Cerebellum (tissue), 4 donors: ENCODE measurements at places on chromosomes 2 and 18. TPM values are rescaled to one million over a fixed set of nuclear protein-coding genes. Genes with fewer than 3 reads are reported as not detected.
A peak's percentile ranks its signal among the peaks of the same experiment; 100 is the strongest.

The CPLX4 gene
- 14.8 TPM for total RNA-seq

DNA sequence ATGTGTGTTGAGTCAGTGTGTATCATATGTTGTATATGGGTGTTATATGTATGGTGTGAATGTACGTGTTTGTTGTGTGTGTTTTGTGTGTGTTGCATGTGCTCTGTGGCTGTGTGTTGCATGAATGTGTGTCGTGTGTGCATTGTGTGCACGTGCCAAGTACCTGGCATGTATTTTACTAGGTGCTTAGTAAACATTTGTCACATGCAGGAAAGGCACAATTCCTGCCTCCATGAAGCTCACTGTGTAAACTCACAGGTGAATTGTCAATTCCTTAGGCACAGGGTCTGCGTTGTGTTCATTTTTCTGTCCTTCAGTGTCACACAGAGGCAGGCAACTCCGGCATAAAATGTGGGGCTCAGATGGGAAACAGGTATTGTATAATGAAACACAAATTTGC, 22.3 kb upstream of the IL1R1 start:
- no peak for DNase-seq

The GALNT5 gene
- 0.45 TPM for total RNA-seq

GRCh38 chr2:68536000-68536399, 68.6 kb downstream of the APLF start:
- no peak for DNase-seq

The ALPP gene
- total RNA-seq: not detected

DNA sequence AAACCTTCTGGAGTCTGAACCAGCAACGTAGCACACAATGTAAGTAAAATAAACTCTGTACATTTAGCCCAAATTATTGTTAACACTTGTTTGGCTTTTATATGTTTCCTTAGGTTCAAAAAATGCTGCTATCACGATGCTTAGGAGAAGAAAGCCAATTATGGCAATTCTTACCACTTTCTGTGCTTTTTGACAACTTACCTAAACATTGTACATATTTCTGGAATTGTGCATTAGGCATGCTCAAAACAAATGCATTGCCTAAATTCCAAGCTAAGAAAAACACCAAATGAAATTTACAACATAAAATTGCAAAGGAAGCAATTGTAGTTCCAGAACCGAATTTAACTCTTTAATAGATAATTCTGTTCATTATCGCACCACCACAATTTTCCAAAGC, 585.6 kb upstream of the DSEL start:
- DNase-seq: no peak

The CDH2 gene
- total RNA-seq: 134 TPM

- no peak for DNase-seq
Observed at GRCh38 chr18:7152440-7152839, 34.8 kb upstream of the LAMA1 start.

DNA sequence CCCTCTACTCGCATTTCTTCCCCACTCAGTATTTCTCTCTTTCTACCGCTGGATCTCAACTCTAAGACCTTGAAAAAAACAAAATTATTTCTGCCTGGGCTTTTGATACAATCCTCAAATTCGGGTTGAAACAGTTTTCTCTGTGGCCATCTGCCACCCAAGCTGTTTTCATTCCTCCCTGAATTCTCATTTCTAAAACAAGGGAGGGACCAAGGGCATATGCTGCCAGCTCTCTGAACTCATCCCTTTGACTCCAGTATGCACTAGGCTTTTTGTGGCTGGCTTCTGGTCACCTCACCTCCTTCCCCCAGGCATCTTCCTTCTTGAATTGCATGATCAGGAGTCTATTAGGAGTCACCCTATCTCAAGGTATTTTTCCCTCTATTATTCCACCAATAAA, 49.5 kb downstream of the CCDC148 start:
- DNase-seq: peak; percentile 78

- DNase-seq: no peak
Observed at GRCh38 chr2:229974266-229974665, 52.0 kb downstream of the FBXO36 start.

The IL1A gene
- total RNA-seq: 0.09 TPM

- DNase-seq: peak; percentile 43
Observed at GRCh38 chr2:238898534-238899281, 50.8 kb downstream of the TWIST2 start.
